ENCODE measurements at places on chromosomes 2 and 18.

- peak; percentile 32 for DNase-seq
Observed at GRCh38 chr18:3798032-3798431, 348.1 kb downstream of the TGIF1 start.

GRCh38 chr2:20674974-20675679 lies 8.2 kb downstream of the GDF7 start:
- DNase-seq = no peak

DNA sequence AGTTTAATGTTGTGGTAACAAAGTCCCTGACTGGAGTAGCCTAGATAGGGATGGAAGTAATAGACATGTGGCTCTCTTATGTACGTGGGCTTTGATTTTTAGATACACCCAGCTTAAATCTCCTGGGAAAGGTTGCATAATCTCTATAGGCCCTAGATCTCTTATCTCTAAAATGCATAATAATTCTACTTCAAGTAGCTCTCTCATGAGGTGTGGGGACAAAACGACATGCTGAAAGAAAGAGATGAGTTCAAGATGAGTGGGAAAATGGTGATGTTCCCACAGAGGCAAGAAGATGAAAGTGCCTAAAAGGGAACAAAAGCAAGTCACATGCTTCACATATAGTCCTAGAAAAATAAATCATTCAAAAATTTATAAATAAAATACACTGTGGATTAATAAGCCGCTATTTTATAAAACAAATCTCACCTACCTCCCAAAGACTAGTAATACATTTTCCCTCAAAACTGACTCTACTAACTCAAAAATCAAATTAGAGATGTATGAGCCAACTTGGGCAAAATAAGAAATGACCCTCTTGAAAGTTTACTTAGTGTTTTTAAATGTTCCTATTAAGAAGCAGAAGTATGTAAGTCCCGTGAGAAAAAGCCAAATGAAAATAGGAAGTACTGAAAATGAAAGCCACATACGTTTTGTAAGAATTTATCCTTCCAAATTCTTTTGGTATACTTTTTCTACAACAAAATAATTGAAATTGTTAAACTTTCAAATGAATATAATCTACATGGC lies 148.2 kb upstream of the ITGA4 start:
- no peak for DNase-seq

- no peak for DNase-seq
Observed at GRCh38 chr2:237113026-237113795, 27.5 kb downstream of the COPS8 start.

GRCh38 chr2:119158563-119159347 lies at the start of gene C1QL2:
Gene C1QL2 (minus strand): TSS chr2:119158751. CDS start chr2:119158269, 482 bp downstream.
- no peak for DNase-seq

DNA sequence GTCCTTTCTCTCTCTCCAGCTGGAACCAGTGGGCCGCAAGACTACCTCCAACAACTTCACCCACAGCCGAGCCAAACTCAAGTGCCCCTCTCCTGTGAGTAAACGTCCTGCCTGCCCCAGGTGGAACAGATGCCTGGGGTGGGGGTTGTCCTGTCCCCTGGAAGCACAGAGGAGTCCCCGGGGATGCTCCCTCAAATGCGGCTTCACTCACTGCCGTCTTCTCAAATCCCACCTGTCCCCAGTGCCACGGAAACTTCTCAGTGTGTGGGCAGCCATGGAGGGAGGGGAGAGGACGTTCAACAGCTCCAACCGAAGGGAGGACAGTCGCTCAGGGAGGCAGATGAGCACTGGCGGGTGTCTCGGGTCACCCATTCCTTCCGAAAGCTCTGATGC lies 110.7 kb upstream of the PPP1CB start:
- no peak for DNase-seq

- DNase-seq = no peak
Observed at GRCh38 chr2:63977904-63978303, 41.3 kb downstream of the VPS54 start.
